ENCODE measurements at places on chromosomes 2 and 18. TPM values are rescaled to one million over a fixed set of nuclear protein-coding genes. Genes with fewer than 3 reads are reported as not detected.
A peak's percentile ranks its signal among the peaks of the same experiment; 100 is the strongest.

GRCh38 chr2:156908825-156909224, 348.7 kb upstream of the GALNT5 start:
- DNase-seq: no peak

- peak; percentile 60 for DNase-seq
Measured at GRCh38 chr2:128305555-128306080, 13.1 kb downstream of the HS6ST1 start.

- no peak for DNase-seq
Measured at GRCh38 chr2:103025056-103025455, 263.2 kb downstream of the TMEM182 start.

Gene BIN1
- 93.9 TPM for total RNA-seq

DNA sequence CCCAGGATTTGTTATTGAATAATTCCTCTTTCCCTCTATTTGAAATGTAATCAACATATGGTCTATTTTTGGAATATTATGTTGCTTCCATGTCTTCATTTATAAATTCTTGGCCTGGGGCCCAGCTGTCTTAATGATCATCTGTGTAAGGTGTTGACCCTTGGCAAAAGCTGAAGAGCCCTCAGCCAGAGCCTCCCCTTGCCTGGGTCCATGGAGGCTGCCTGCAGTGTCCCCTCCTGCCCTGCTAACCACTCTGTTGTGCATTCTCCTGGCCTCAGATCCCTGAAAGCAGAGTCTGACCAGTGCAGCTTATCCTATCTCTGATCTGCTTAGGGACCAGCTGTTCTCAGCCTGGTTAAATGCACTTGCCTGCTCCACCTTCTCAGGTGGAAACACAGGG, 226.1 kb upstream of the APCDD1 start:
- no peak for DNase-seq

DNA sequence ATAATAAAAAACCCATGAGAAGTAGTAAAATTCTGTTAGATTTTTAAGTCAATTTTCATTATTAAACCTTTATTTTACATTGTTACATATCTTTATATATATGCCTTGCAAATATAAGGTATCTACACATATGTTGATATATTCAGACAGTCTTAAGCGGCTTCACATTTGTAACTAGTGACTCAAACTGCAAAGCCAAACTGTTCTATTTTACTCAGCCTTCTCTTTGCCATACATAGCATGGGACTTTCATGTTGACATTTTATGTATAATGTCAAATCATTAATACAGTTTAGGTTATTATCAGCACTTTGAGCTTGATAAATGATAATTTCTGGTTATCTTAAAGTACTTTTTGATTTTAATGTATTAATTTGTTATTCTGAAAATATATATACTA, 125.0 kb upstream of the WDSUB1 start:
- no peak for DNase-seq

- peak; percentile 78 for DNase-seq
Measured at GRCh38 chr2:10493634-10494281, 45.6 kb upstream of the ODC1 start.

Gene NLRC4
- 0.78 TPM for total RNA-seq

Gene PRSS56
- not detected for total RNA-seq

GRCh38 chr18:63316612-63317555, 2.7 kb downstream of the BCL2 start:
- DNase-seq: peak; percentile 41

- no peak for DNase-seq
Measured at GRCh38 chr2:118122594-118123281, 34.5 kb downstream of the INSIG2 start.

DNA sequence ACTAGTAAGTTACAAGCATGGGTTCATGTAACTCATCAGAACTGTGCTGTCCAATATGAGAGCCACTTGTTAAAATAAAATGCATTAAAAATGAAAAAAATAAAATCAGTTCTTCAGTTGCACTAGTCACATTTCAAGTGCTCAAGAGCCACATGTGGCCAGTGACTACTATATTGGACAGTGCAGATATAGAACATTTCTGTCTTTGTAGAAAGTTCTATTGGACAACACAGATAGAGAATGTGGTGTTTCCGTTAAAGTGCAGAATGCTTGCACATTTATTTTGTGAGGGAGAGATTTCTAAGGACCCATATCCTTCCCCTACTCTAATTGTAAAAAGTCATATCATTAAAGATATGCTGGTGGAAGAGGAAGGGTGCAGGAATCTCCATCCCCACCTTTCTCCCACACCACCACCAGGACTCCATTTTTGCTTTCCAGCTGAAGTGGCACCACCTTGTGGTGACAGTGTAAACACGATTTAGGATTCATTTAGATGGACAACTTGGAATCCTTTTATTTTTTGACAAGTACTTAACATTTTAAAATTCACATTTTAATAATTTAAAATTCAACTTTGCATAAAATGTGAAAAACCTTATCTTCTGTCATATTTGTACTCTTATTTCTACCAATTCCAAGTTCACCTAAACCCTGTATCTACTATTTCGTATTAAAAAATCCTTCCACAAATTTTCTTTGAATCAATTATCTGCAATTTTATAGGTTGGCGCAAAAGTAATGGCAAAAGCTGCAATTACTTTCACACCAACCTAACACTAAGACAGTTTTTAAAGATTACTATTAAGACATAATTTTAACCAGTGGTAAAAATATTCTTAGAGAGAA, 9.4 kb upstream of the CD302 start:
- DNase-seq: peak; percentile 31

GRCh38 chr2:45123521-45124191, 114.4 kb upstream of the SIX2 start:
- DNase-seq: no peak

GRCh38 chr2:170314744-170315447, 136.9 kb downstream of the MYO3B start:
- DNase-seq: no peak

DNA sequence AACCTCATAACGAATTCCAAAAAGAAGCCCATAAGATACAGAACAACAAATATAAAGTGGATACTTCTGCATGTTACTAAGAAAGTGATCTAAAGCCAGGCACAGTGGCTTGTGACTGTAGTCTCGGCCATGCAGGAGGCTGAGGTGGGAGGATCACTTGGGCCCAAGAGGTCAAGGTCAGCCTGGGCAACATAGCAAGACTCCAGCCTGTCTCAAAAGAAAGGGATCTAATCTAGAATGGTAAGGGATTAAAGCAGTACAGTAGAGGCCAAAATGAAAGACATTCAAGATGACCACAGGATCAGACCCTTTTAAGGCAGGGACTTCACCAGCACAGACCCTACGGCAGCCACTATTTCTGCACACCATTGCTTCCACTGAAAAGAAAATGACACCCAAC, 3.8 kb downstream of the COBLL1 start:
- no peak for DNase-seq

Gene LCT
- total RNA-seq: 0.10 TPM

- no peak for DNase-seq
Measured at GRCh38 chr2:121184248-121184862, 100.6 kb downstream of the TFCP2L1 start.

Gene KIAA2012
- not detected for total RNA-seq

DNA sequence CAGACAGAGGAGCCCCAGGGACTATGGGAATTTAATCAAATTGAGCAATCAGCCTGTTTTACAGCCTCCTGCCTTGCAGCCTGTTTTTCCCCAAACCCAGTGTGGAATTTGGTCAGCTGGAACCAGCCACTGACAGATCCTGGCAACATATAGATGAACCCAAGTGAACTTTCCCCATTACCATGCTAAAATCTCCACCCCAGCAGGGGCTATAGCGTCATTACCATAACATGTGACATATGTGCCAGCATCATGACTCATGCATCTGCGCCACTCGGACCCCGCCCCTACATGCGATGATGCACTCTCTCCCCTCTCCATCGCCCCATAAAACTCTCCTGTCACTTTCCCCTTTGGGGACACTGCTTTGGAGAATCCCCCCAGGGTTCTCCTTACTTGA, 17.3 kb upstream of the FEZ2 start:
- no peak for DNase-seq

Gene MOB1A
- total RNA-seq: 219 TPM

DNA sequence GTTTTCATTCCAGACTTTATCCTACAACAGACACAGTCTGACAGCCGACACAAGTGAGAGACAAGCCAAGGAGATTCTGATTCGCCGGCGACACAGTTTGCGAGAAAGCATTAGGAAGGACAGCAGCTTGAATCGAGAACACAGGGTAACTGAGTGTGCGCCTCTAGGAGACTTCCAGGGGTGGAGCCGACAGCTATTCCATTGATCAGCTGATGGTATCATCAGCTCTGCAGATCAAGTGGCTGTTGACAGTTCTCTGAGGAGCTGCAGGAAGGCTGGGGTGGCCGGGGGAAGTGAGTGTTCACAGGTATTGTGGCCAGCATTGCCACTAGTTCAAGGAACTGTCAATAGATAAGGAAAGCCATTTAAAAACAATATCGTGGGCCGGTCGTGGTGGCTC, 57.3 kb upstream of the TMEM182 start:
- no peak for DNase-seq

GRCh38 chr2:152762202-152762601, 43.8 kb downstream of the ARL6IP6 start:
- no peak for DNase-seq

GRCh38 chr2:66408905-66409304, 26.0 kb upstream of the MEIS1 start:
- DNase-seq: no peak

Gene ACSL3
- total RNA-seq: 46.0 TPM

Gene ARL6IP6
- total RNA-seq: 18.7 TPM

Gene HOXD11
- not detected for total RNA-seq

- DNase-seq: no peak
Measured at GRCh38 chr18:13888191-13888716, 27.1 kb downstream of the MC2R start.

DNA sequence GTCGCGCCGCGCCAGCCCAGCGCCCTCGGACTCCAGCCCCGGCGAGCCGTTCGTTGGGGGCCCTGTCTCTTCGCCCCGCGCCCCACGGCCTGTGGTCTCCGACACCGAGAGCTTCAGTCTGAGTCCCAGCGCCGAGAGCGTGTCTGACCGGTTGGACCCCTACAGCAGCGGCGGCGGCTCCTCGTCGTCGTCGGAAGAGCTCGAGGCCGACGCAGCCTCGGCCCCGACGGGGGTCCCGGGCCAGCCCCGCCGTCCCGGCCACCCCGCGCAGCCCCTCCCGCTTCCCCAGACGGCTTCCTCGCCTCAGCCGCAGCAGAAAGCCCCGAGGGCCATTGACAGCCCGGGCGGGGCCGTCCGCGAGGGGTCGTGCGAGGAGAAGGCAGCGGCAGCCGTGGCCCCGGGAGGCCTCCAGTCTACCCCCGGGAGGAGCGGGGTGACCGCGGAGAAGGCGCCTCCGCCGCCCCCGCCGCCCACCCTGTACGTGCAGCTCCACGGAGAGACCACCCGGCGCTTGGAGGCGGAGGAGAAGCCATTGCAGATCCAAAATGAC, 1.4 kb downstream of the PHLPP1 start:
- peak; percentile 77 for DNase-seq

DNA sequence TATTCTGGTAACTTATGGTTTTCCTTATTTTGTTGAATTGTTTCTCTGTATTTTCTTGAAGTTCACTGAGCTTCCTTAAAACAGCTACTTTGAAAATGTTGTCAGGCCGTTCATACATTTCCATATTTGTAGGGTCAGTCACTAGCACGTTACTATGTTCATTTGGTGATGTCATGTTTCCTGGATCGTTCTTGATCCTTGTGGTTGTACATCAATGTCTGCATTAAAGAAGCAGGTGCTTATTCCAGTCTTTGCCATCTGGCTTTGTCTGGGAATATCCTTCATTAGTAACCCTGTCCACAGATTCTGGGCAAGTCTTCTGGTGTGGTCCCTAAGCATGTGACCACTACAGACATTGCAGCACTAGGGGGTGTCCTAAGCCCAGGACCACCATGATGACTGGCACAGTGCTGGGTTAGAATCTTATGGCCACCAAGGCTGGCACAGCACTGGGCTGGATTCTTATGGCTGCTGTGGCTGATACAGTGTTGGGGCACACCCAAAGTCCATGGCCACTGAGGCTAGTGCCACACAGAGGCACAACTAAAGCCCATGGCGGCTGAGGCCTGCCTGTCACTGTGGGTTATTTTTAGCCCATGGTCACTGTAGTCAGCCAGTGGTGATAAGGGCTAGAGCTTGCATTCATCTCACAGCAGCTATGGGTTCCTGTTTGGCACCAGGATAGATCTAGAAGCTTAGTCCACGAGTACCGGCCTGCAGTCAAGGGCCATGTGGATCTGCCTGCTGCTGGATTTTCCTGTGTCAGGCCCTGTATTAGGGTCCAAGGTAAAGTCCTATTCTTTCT, 13.2 kb downstream of the VWA3B start:
- DNase-seq: no peak

GRCh38 chr2:9741110-9741509, 102.2 kb upstream of the TAF1B start:
- no peak for DNase-seq

GRCh38 chr2:221999717-222000116, 299.1 kb downstream of the PAX3 start:
- no peak for DNase-seq

GRCh38 chr2:146665800-146666199, 1179.0 kb upstream of the ACVR2A start:
- no peak for DNase-seq

- no peak for DNase-seq
Measured at GRCh38 chr2:47388888-47389287, 14.1 kb upstream of the MSH2 start.

Gene CYRIA
- 59.0 TPM for total RNA-seq

- peak; percentile 7 for DNase-seq
Measured at GRCh38 chr2:18600255-18600613, 10.9 kb upstream of the NT5C1B start.

Gene SPP2
- not detected for total RNA-seq

DNA sequence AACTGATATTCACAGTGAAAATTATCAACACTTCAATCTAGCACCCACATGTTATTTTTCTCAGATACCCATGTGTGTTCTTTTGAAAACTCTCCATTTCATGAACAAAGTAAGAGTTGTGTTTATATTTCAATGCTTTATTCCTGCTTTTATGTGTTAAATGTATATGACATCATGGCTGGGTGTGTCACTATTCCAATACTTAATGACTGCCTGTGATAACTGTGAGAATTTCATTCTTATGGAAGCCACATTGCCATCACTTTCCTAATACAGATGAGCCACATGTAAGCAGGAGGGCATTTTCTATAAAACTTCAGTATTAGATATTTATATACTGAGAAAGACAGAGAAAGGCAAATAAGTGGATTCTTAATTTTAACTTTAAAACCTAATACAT, 100.4 kb upstream of the FIGN start:
- DNase-seq: no peak

Gene CASP10
- total RNA-seq: 33.7 TPM

DNA sequence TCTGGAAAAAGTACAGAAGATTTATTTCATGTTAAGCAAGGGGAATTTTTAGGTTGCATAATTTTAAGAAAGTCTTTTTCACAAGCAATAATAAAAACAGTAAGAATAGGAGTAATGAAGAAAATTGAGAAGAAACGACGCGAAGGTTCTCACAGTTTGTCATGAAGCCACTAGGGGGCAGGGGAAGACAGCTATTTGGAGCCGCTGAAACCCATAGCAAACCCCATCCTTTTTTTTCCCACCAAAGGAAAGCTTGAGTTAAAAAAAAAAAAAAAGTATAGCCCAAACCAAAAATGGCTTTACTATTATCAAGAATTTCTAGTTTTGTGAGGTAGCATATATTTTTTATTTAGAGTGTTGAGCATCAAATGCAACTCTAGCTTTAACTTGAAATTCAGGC, 300.9 kb downstream of the PHLPP1 start:
- peak; percentile 74 for DNase-seq

- no peak for DNase-seq
Measured at GRCh38 chr2:79370976-79371538, 141.8 kb upstream of the CTNNA2 start.

- DNase-seq: peak; percentile 3
Measured at GRCh38 chr18:43279015-43279744, 1.9 kb upstream of the SYT4 start.

Measured in B cell (primary cell).